Amniotic epithelial cell (primary cell): ENCODE measurements at places on chromosomes 4 and X.

- DNase-seq: no peak
Measured at GRCh38 chr4:46505131-46505530, 115.2 kb upstream of the GABRA2 start.

GRCh38 chr4:56655627-56656345 lies 25.3 kb downstream of the HOPX start:
- no peak for DNase-seq

GRCh38 chr4:94455081-94455480 lies 3.3 kb downstream of the PDLIM5 start:
- DNase-seq: peak; percentile 86

DNA sequence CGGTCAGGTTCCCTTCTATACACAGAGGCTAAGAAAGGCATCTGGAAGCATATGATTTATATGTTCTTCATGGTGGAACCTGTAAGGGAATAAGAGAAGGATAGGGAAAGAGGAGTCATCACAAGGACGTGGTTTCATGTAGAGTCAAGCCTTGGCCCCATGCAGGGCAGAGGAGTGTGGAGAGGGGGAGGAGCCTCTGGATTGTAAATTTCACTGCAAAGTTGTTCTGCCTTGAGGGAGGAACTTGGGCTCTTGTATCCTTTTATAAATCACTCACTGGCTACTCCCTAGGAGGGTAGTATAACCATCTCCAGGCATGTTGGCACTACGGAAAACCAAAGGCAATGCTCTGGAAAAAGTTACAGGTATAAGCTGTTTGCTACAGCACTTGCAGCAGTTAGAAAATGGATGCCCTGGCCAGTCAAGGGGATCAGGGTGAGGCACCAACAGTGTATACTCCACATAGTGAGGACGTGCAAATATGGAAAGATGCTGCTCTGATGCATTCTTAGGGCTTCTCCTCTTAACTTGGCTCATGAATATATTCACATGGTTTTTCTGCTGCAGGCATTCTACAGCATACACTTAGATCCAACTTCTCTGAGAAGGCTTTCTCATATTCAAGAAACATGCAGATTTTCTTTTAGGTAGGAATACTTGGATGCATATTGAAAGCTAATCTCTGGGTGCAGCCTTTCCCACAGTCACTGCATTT lies 60.3 kb upstream of the ZNF81 start:
- DNase-seq: no peak

GRCh38 chr4:3416270-3416669 lies 25.5 kb upstream of the HGFAC start:
- no peak for DNase-seq

- DNase-seq: no peak
Measured at GRCh38 chr4:186348433-186348832, 82.4 kb downstream of the F11 start.

DNA sequence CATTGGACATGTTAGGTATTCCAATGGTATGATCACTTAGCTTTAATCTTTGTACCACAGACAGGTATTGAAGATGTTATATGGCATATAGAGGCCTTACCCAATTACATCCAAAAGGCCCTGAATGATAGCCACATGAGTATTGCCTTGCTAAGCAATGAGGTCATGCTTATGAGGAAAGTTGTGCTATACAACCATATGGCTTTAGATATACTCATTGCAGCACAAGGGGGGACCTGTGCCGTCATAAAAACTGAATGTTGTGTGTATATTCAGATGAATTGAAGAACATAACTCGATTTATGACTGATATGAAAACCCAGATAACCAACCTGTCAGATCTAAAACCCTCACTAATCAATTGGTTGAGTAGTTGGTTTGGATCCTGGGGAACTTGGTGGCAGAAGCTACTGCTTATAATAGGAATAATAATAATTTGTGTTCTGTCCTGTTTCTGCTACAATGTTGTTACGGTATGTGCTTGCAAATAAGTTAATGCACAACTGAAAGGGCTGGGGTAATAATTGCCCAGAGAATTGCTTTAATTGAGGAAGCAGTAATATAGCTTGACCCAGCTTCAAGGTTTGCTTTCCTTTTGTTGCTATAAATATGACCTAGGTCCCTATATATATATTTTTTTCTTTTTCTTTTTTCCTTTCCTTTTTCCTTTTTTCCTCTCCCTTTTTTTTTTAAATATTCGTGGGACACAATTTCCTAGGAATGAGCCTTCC lies 21.5 kb upstream of the CSTF2 start:
- DNase-seq: no peak

GRCh38 chrX:31268359-31268758 lies 196.5 kb upstream of the FTHL17 start:
- no peak for DNase-seq
